Calu3 (cell line): ENCODE measurements at places on chromosomes 12 and 14. TPM values are rescaled to one million over a fixed set of nuclear protein-coding genes. Genes with fewer than 3 reads are reported as not detected.

GRCh38 chr12:132227118-132227517, 82.9 kb downstream of the NOC4L start:
- DNase-seq = no peak
- no peak overlapping the region for H3K27ac ChIP-seq
- no peaks in the 10 kb centered on the region for H3K4me1 ChIP-seq

GRCh38 chr12:16482726-16483125, 123.2 kb downstream of the LMO3 start:
- no peak overlapping the region for H3K4me3 ChIP-seq
- H3K4me1 ChIP-seq = no peaks in the 10 kb centered on the region
- no peak overlapping the region for H3K27ac ChIP-seq
- DNase-seq = no peak

- no peak for DNase-seq
- H3K27me3 ChIP-seq = peaks cover 69% of the 10 kb centered on the region
- H3K27ac ChIP-seq = no peak overlapping the region
Measured at GRCh38 chr14:23168246-23168645, 15.2 kb downstream of the SLC7A8 start.

DNA sequence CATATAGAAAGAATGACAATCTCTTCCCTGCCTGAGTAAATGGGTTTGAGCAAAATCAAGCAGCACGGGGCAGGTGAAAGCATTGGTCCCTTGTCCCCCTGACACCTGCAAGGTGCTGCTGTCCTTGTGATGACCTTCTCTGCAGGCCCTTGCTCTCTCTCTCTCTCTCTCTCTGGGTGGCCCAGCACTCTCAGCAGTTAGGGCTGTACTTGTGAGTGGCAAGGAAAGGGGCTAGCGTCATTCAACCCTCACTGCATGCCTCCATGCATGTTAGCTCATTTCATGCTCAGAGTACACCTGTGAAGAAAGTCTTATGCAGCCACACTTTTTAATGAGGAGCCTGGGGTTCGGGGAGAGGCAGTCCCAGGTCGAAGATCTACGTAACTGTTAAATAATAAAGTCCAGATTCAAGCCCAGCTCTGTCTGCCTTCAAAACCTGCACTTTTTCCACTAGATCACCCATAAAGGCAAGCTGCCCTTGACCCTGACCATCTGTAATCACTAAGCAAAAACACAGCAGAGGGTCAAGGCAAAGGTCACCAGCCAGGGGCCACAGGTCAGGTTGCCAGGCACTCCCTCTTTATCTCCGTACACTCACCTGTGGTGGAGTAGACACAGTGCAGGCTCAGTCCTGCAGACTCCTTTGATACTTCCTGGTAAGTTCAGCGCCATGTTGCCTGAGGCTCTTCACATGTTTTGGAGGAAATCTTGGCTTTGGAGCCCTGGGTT, 44.9 kb upstream of the CLMN start:
- DNase-seq = no peak
- H3K27me3 ChIP-seq = no peaks in the 10 kb centered on the region
- H3K27ac ChIP-seq = no peak overlapping the region
- H3K36me3 ChIP-seq = no peaks in the 10 kb centered on the region
- H3K4me3 ChIP-seq = no peak overlapping the region
- peaks cover 15% of the 10 kb centered on the region for H3K4me1 ChIP-seq

DNA sequence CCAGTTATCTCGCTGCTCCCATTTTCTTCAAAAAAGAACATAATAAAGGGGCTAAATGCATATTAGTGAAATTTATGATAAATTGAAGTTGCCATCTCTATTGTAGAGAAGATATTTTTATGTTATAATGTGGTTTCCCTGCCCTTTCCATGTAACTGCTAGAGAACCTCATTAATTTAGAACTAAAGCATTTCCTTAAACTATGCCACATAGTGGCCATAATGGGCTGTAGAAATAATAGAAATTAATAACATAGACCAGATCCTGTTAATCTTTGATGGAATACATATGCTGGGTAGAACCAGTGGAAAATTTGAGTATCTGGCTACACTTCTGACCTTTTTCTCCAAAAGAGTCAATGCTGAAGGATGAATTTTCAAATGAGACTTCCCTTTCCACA, 376.7 kb downstream of the PDZRN4 start:
- no peaks in the 10 kb centered on the region for H3K4me1 ChIP-seq
- no peaks in the 10 kb centered on the region for H3K36me3 ChIP-seq
- DNase-seq = no peak
- no peaks in the 10 kb centered on the region for H3K27me3 ChIP-seq
- no peak overlapping the region for H3K27ac ChIP-seq
- H3K4me3 ChIP-seq = no peak overlapping the region

GRCh38 chr12:47894068-47894467, 10.7 kb downstream of the VDR start:
- no peaks in the 10 kb centered on the region for H3K27me3 ChIP-seq
- no peak overlapping the region for H3K4me3 ChIP-seq
- no peaks in the 10 kb centered on the region for H3K36me3 ChIP-seq

DNA sequence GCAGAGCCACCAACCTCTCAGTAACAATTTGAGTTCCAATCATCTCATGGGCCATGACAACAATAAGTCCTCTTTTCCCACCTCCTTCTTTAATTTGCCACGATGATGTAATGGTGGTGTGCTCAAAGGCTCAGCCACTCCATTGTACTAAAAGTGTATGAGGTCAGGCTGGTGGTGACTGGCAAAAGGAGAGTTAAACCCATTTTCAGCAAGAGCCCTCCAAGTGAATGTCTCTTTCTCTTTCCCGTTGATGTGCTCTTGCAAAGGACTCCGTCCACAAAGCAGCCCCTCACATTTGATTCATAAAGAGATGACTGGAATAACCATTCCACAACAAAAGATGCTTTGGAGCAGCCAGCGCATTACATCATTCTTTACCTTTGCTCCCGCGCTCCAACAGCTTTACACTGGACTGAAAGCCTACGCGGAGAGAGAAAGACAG, 41.6 kb downstream of the DUSP16 start:
- no peaks in the 10 kb centered on the region for H3K36me3 ChIP-seq
- no peak overlapping the region for H3K27ac ChIP-seq
- H3K4me3 ChIP-seq = no peak overlapping the region
- no peaks in the 10 kb centered on the region for H3K4me1 ChIP-seq
- no peaks in the 10 kb centered on the region for H3K27me3 ChIP-seq

GRCh38 chr14:63387711-63388110, 69.0 kb upstream of the GPHB5 start:
- H3K4me1 ChIP-seq = no peaks in the 10 kb centered on the region
- H3K4me3 ChIP-seq = no peak overlapping the region
- H3K36me3 ChIP-seq = peaks cover 18% of the 10 kb centered on the region
- no peaks in the 10 kb centered on the region for H3K27me3 ChIP-seq
- no peak overlapping the region for H3K27ac ChIP-seq
- no peak for DNase-seq

DNA sequence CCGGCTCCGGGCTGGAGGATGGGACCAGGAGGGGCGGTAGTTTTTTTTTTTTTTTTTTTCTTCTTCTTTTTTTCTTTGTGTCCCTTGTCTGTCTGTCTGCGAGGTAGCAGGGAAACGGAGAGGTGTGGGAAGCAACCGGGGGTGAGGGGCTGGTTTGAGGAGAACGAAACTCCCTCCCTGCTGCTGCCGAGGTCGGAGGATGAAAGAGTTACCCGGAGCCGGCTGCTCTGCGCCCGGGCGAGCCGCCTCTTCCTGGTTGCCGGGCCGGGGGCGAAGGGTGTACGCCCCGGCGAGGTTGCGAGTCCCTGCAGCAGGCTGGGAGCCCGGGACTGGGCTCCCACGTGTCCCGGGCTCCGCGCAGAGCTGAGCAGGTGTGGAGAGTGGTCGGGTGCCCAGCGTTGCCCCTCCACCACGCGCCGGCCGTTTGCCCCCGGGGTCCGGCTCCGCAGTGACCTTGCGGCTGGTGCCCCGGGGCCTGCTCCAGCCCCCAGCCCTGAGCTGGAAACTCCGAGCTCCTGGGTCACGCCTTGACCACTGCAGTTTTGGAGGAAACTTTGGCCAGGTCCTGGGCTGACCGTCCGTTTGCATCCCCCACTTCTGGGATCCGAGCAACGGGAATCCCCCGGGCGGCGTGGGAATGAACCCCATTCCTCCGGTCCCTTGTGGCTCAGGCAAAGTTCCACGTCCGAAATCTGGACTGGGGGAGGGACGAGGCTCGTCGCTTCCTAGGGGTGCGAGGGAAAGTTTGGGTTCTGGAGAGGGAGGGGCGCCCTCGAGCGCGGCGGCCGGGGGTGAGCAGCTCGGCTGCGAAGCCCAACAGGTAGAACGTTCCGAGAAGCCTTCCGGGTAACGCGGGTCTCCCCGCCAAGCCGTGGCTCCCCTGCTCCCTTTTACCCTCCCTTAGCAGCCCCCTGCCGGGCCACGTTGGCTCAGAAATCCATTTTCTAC, 1.3 kb downstream of the CHST11 start:
- peak overlapping the region; percentile 3 for H3K27ac ChIP-seq
- peak overlapping the region; percentile 95 for H3K4me3 ChIP-seq
- DNase-seq = peak; percentile 40

The AICDA gene
- not detected in 2 replicates for total RNA-seq

The CDK17 gene
- 28.8 and 33.0 TPM in 2 replicates for total RNA-seq

The KRT4 gene
- not detected in 2 replicates for total RNA-seq

The FBLN5 gene
- total RNA-seq = 0.39 and 0.90 TPM in 2 replicates

The NRIP2 gene
- total RNA-seq = not detected in 2 replicates

The UBC gene
- total RNA-seq = 1,247 and 1,434 TPM in 2 replicates

The CMA1 gene
- total RNA-seq = not detected in 2 replicates

The MIPOL1 gene
- total RNA-seq = 22.0 and 27.2 TPM in 2 replicates

The SLC38A4 gene
- total RNA-seq = 1.5 and 3.1 TPM in 2 replicates

The NPAS3 gene
- not detected in 2 replicates for total RNA-seq
